ENCODE measurements at places on chromosomes 1 and 21.

- no peak for DNase-seq
These were observed 10.8 kb upstream of the SHISA4 start for GRCh38 chr1:201877877-201878401.

GRCh38 chr1:234606784-234607108 lies 3.2 kb downstream of the IRF2BP2 start:
- no peak for DNase-seq

- no peak for DNase-seq
These were observed 2.3 kb downstream of the TRAF5 start for GRCh38 chr1:211328866-211329475.

DNA sequence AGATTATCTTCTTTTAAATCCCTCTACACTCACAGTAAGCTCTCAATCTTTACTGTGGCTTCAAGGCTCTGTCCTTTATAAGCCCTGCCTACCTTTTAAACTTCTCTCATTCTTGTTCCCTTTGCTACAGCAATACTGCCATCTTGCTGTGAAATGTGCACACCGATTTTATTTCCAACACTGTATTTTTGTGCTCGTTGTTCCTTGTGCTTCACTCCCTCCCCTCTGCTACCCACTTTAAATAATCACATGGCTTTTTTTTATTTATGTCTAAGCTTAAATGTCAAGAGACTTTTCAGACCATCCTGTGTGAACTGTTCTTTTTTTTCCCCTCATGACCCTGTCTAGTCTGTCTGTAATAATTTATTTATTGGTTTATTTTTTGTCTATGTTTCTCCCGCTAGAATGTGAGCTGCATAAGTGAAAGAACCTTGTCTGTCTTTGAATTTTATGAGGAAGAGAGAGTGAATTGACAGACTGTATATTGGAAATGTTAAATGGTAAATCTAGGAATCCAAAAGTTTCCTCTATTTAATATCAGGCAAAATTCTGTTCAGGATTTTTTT lies 45.7 kb downstream of the ABCD3 start:
- DNase-seq: no peak
